ENCODE measurements at places on chromosomes 1 and 21.

- no peak overlapping the region for H3K27ac ChIP-seq
- H3K36me3 ChIP-seq, result no peaks in the 10 kb centered on the region
- no peak for DNase-seq
- H3K4me3 ChIP-seq, result no peak overlapping the region
- H3K4me1 ChIP-seq, result no peaks in the 10 kb centered on the region
These were observed 35.8 kb upstream of the OLFM3 start for GRCh38 chr1:102032534-102032933.

DNA sequence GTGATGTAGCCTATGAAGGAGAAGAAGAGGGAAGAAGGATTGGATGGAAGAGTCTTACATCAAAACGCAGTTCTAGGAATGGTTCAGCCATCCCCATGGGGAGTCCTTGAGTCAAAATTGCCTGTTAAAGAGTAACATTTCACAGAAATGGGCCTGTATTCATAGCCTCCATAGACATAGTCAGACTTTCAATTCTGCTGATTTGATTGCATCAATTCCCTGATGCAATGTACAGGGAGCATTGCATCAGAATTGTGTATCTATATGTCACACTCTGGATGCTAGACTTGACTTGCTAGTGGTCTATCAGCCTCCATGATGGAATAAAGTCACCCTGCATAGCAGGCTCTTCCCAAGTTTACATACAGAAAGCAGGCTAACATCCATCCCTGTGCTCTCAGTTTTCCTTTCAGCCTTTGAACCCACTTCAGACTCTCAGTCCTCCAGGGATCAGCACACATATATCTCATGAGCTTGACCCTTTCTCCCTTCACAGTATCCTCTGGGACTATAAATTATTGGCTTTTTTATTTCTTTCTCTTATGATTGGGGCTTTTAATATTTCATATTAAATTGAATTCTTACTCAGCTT is 1111.7 kb upstream of the B3GALT2 start:
- no peak for DNase-seq
- no peaks in the 10 kb centered on the region for H3K36me3 ChIP-seq

DNA sequence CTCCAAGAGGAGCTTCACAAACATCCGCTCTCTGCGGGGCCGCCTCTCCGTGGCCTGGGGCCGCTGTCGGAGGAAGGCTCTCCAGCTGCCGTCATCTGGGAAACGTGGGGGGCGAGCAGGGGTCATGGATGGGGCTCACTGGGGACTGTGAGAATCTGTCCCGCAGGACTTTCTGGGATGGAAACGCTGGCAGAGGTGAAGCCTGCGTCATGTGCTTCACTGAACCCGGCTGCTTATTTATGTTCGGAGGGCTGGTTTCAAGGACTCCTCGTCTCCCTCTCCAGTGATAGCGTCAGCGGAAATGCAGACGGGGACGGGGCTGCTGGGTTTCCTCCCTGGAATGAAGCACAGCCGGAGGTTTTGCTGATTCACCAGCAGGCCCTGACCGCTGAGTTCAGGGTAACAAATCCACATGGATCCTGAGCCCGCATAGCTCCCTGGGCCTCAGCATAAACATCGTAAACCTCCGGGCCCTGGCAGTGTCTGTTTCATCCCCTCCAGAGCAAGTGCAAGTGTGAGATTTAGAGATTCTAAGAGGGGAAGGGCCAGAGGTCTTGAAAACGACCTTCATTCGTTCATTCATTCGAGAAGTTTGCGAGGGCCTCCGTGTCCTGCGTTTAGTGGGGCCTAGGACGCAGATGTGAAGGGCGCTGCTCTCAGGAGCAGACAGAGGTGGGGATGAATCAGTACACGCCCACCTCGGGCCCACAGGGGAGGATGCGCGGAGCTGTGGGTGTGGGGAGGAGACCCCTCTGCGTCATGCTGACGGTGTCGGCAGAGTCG is 7.0 kb upstream of the POFUT2 start:
- peaks cover 13% of the 10 kb centered on the region for H3K4me1 ChIP-seq
- no peak overlapping the region for H3K4me3 ChIP-seq
- no peak for DNase-seq

- H3K4me1 ChIP-seq, result no peaks in the 10 kb centered on the region
- H3K36me3 ChIP-seq, result no peaks in the 10 kb centered on the region
- H3K4me3 ChIP-seq, result peak overlapping the region; percentile 59
- DNase-seq, result no peak
- no peaks in the 10 kb centered on the region for H3K27me3 ChIP-seq
- peak overlapping the region; percentile 76 for H3K27ac ChIP-seq
These were observed 111.8 kb upstream of the NBPF11 start for GRCh38 chr1:148263906-148264255.

GRCh38 chr1:207824691-207825408 is 73.0 kb downstream of the CD46 start:
- peaks cover 7% of the 10 kb centered on the region for H3K36me3 ChIP-seq
- H3K4me3 ChIP-seq, result peak overlapping the region; percentile 48
- H3K27ac ChIP-seq, result peak overlapping the region; percentile 88
- peaks cover 29% of the 10 kb centered on the region for H3K4me1 ChIP-seq
- no peaks in the 10 kb centered on the region for H3K27me3 ChIP-seq

GRCh38 chr1:26171084-26172072 is at the start of gene ZNF593OS:
Gene ZNF593OS, minus strand, starts transcription at chr1:26171832. Its CDS starts 171 bp downstream, at chr1:26171661.
- H3K27ac ChIP-seq, result peak within 1 kb of the TSS; percentile 86
- peaks cover 10% of the 10 kb centered on the region for H3K4me1 ChIP-seq
- no peaks in the 10 kb centered on the region for H3K27me3 ChIP-seq
- DNase-seq, result no peak
- peaks cover 7% of the 10 kb centered on the region for H3K36me3 ChIP-seq

DNA sequence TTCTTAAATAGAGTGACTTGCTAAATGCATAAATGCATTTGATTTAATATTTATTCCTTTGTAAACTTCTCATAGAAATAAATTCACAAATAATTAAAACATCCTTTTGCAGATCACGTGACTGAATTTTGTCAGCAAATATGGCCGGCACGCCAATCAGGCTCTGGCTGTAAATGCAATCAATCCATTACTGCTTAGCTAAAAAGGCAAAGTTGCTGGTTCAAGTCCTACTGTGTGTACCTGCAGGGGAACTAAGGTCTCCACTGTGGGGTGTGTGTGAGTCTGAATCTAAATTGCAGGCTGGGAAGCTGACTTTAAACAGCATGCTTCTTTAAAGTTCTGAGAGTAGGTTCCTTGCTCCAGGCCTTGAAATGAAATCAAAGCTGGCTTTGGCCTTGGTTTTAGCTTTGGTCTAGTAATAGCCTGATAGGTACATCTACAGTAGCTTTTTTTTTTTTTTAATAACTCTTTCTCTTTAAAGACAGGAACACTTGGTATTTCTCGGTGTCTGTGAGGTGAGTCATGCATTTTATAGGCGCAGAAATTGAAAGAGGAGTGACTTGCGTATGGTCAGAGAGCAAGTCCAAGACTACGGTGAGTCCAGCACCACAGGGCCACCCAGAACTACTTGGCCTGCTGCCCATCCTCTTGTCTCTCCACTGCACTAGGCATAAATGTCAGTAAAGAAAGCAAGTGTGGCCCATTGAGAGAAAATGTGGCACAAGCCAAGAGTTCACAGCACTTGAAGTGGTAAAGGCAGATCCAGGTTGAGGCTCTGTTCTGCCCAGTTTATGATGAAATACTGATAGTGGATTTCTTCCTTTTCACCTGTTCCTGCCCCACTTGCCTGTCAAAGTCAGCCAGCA is 36.2 kb upstream of the LYST start:
- H3K27ac ChIP-seq, result no peak overlapping the region
- H3K4me1 ChIP-seq, result no peaks in the 10 kb centered on the region
- DNase-seq, result no peak
- no peak overlapping the region for H3K4me3 ChIP-seq
- no peaks in the 10 kb centered on the region for H3K27me3 ChIP-seq
- no peaks in the 10 kb centered on the region for H3K36me3 ChIP-seq

- no peak for DNase-seq
- H3K27me3 ChIP-seq, result no peaks in the 10 kb centered on the region
- no peak overlapping the region for H3K27ac ChIP-seq
- no peaks in the 10 kb centered on the region for H3K4me1 ChIP-seq
These were observed 48.1 kb upstream of the EEIG2 start for GRCh38 chr1:108511764-108512163.

GRCh38 chr1:15816674-15817073 is 9.2 kb upstream of the UQCRHL start:
- no peaks in the 10 kb centered on the region for H3K27me3 ChIP-seq
- no peaks in the 10 kb centered on the region for H3K4me1 ChIP-seq
- no peak overlapping the region for H3K4me3 ChIP-seq
- H3K36me3 ChIP-seq, result no peaks in the 10 kb centered on the region

- no peak for DNase-seq
- H3K4me1 ChIP-seq, result no peaks in the 10 kb centered on the region
- no peaks in the 10 kb centered on the region for H3K36me3 ChIP-seq
- H3K27ac ChIP-seq, result no peak overlapping the region
- no peaks in the 10 kb centered on the region for H3K27me3 ChIP-seq
These were observed 18.1 kb upstream of the PCP4 start for GRCh38 chr21:39849014-39849655.

DNA sequence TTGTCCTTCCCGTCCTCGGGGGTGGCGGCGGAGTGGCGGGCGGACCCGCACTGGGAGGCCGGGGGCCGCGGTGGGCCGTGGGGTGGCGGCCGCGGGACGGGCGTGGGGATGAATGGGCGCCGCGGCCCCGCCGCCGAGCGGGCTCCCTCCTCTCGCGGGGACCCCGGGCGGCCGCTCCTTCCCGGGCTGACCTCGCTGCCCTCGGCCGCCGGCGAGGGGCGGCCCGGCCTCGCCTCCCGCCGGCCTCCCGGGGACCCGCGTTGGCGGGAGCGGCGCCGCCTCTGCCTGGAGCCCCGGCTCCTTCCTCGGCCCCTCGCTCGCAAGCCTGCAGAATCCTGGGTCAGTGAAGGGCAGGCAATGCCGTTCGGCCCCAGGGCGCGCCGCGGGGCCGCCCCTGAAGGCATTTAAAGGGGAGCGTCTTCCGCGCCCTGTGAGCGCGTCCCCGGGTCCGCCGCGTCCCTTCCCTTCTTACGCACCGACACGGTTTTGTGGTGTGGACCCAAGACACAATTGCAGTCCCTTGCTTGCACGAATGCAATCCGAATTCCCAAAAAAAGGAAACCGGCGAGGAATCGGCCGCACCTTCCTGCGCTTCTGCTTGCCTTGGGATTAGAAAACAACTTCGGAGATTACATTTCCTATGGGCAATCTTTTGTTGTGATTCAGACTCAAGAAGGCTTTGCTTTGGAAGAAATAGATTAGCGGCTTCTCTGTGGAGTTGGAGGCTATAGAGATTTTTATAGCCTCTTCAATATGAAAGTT is 776 bp downstream of the ITSN1 start:
- no peak overlapping the region for H3K27ac ChIP-seq
- H3K4me1 ChIP-seq, result peaks cover 7% of the 10 kb centered on the region
- peak overlapping the region; percentile 58 for H3K4me3 ChIP-seq
- H3K27me3 ChIP-seq, result no peaks in the 10 kb centered on the region

- H3K4me1 ChIP-seq, result no peaks in the 10 kb centered on the region
- no peaks in the 10 kb centered on the region for H3K27me3 ChIP-seq
- no peaks in the 10 kb centered on the region for H3K36me3 ChIP-seq
- H3K27ac ChIP-seq, result no peak overlapping the region
- no peak overlapping the region for H3K4me3 ChIP-seq
- DNase-seq, result no peak
These were observed 366.4 kb upstream of the ZP4 start for GRCh38 chr1:238257018-238257621.

DNA sequence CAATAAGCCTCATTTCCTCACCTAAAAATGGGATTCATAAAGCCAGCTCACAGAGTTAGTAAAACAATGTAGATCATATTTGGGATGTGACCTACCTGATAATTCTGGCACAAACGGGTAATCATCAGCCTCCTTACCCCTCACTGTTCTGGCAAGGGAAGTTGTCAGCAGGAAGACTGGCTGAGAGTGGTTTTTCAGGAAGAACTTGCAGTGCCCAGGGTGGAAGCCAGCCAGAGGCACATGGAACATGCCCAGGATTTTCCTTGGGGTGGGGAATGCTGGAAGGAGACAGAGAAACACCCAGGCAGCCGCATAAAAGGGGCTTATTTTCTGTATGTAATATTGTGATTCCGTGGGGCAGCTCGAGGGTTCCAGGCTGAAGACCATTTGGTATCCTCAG is 7.7 kb upstream of the SLC5A9 start:
- H3K4me3 ChIP-seq, result no peak overlapping the region
- no peaks in the 10 kb centered on the region for H3K36me3 ChIP-seq
- H3K27me3 ChIP-seq, result no peaks in the 10 kb centered on the region
- no peak overlapping the region for H3K27ac ChIP-seq

- no peaks in the 10 kb centered on the region for H3K27me3 ChIP-seq
- DNase-seq, result no peak
- no peaks in the 10 kb centered on the region for H3K36me3 ChIP-seq
- no peak overlapping the region for H3K27ac ChIP-seq
- no peaks in the 10 kb centered on the region for H3K4me1 ChIP-seq
These were observed 516.7 kb upstream of the B3GALT2 start for GRCh38 chr1:193703121-193703520.

DNA sequence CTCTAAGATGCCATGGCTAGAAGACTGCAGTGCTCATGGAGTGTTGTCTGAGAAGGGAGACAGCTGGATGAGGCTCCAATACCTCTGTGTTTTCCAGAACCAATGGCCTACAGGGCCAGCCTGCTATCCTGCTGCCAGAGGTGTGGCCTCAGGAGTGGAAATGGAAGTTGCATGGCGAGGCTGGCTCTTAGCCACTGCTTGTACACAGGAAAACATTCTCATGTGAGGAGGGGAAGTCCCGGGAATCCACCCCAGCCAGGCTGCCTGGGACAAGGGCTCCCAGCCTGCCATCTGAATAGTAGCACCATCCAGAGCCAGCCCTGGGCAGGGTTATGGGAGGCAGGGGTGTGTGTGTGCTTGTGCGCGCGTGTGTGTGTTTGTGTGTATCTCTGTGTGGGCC is 56.5 kb downstream of the SDC3 start:
- no peak overlapping the region for H3K27ac ChIP-seq
- H3K36me3 ChIP-seq, result no peaks in the 10 kb centered on the region
- H3K4me3 ChIP-seq, result no peak overlapping the region
- peaks cover 3% of the 10 kb centered on the region for H3K4me1 ChIP-seq
- DNase-seq, result no peak

- H3K36me3 ChIP-seq, result no peaks in the 10 kb centered on the region
- no peak overlapping the region for H3K27ac ChIP-seq
These were observed 106.0 kb downstream of the NOS1AP start for GRCh38 chr1:162175379-162176081.

- H3K27me3 ChIP-seq, result no peaks in the 10 kb centered on the region
- H3K27ac ChIP-seq, result no peak overlapping the region
- no peaks in the 10 kb centered on the region for H3K36me3 ChIP-seq
- DNase-seq, result no peak
These were observed 28.4 kb upstream of the FHAD1 start for GRCh38 chr1:15218287-15219279.

DNA sequence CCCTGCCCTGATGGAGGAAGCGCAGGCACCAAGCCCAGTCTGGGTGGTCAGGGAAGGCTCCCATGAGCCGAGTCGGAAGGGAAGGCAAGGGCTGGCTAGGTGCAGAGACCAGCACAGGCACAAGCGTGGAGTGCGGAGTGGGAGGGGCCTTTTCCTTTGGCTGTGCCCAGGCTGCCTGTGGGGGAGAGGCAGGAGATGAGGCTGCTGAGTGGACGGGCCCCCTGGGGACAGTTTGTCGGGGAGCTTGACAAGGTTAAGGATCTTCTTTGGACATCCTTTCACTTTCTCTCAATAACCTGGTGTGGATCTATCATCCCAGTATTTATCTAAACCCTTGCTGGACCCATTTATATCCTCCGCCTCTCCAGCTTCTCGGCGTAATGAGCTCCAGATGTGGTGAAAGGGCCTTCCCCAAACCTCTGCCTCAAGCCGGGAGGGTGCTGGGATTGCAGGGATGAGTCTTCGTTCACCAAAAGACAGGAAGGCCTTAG is 42.9 kb downstream of the EPHB2 start:
- H3K27ac ChIP-seq, result no peak overlapping the region
- no peak for DNase-seq
- H3K4me1 ChIP-seq, result no peaks in the 10 kb centered on the region

- H3K4me1 ChIP-seq, result no peaks in the 10 kb centered on the region
- no peak overlapping the region for H3K27ac ChIP-seq
- DNase-seq, result no peak
- no peak overlapping the region for H3K4me3 ChIP-seq
- no peaks in the 10 kb centered on the region for H3K27me3 ChIP-seq
These were observed 35.7 kb downstream of the SDC3 start for GRCh38 chr1:30872948-30873263.
